ENCODE measurements at places on chromosomes 16 and 17. TPM values are rescaled to one million over a fixed set of nuclear protein-coding genes. Genes with fewer than 3 reads are reported as not detected.

DNA sequence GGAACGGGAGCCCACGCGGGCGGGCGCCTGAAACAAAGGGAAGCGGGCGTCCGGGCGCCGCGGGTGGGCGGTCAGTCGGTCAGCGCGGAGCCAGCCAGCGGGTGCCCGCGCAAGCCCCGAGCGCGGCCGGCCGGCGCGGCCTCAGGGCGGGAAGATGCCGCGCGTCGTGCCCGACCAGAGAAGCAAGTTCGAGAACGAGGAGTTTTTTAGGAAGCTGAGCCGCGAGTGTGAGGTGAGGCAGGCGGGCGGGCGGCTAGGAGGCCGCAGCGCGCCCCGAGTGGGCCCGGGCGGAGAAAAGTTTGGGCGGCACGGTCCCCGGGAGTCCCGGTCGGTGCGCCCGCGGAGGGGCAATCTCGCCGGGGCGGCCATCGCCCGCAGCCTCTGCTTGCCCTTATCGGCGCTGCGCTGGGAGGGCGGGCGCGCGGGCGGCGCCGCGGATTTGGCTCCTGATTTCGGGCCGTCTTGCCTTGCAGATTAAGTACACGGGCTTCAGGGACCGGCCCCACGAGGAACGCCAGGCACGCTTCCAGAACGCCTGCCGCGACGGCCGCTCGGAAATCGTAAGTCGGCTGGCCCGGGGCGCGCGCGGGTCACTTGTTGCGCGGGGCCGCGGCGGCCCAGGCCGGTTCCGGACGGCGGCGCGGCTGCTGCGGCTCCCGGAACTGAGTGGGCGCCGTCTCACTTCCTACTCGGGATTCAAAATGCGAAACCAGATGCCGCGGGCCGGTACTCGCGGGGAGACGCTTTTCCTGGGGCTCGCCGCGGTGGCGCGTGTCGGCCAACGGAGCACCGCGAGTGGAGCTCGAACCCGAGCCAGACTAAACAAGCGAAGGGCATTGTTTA, 526 bp downstream of the CBFB start:
- DNase-seq = peak; percentile 69

DNA sequence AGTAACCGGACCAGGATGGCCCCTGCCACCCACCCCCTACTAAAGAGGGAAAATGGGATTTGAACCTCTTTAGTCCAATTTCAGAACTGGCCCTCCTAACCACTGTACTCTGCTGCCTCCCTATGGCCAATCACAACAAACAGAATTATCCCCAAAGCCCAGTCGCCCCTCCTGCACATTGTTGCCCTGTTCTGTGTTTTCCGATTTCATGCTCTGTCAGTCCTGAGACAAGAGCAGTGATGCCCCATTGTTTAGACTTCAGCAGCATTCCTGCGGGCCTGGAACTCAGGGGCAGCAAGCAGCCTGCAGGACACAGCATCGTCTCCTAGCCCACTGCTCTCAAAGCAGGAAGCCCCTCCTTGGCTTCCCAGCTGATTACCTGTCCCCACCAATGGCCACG, 20.5 kb upstream of the KLHL11 start:
- DNase-seq = no peak

DNA sequence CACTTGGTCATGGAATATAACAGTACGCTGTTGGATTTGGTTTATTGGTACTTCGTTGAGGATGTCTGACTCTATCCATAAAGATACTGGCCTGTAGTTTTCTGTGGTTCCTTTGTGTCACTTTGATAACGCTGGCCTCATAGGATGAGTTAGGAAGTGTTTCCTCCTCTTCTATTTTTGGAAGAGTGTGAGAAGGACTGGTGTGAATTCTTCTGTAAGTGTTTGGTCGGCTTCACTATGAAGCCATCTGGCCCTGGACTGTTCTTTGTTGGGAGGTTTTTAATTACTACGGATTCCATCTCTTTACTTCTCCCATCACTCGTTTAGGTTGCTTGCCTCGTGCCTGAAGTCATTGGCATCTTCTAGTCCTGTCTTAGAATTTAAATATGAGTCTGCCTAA, 117.3 kb downstream of the OR1D5 start:
- DNase-seq = no peak

GRCh38 chr17:8740486-8740885, 4.2 kb downstream of the CCDC42 start:
- DNase-seq = peak; percentile 18

DNA sequence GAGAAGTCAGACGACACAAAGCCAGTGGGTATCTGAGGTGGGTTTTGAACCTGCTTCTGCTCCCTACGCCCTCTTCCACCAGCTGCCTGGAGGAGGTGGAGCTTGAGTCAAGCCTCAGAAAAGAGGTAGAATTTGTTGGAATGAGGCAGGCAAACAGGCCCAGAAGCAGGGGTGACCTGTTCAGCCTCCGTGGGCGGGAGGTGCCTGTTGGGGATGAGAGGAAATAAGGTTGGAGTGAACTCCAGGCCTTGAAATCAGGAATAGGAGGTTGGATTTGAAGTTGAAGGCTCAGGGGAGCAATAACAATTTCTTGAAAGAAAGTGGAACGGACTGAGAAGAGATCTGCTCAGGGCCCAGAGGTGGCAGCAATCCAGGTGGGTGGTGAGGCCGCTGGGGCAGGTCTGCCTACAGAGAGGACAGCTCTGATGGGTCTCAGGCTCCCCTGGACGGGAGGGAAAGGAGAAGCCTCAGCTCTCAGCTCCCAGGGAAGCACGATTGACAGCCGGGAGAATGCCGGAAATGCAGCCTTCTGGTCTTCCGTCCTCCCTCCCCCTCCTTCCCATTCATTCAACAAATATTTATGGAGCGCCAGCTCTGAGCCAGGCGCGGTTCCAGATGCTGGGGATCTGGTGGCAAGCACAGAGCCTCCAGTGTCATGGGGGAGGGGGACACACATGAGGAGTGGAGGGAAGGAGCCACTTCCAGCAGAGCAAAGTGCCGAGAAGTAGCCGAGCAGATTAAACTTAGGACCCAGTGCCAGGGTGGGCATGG, 61.9 kb upstream of the CIBAR2 start:
- DNase-seq = peak; percentile 34

Gene MAPT
- 1.9 TPM for total RNA-seq

Gene FOXN1
- not detected for total RNA-seq

Gene QRICH2
- total RNA-seq = 2.0 TPM
